ENCODE measurements at places on chromosomes 6 and 20.

GRCh38 chr20:17568972-17569521, 828 bp upstream of the DSTN start:
- peak; percentile 87 for DNase-seq

DNA sequence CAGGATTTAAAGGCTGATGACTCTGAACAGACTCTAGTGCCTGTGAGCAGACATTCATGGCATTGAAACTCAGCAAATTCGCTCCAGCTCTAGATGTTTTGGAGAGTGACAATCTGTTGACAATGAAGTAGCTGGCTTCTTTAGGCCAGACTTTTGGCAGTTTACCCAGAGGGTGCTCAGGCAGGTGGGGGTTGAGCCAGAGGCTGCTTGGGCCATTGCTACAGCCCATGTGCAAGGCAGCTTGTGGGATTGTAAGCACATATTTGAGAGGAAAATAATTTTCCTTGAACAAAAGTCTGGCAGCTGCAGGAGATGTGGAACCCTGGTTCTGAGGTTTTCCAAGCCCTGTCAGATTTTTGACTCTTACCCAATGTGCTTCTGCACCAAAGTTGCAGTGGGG, 311.6 kb downstream of the CDC5L start:
- DNase-seq: no peak

GRCh38 chr6:122408702-122409458, 9.4 kb downstream of the HSF2 start:
- no peak for DNase-seq

- no peak for DNase-seq
Measured at GRCh38 chr6:10624836-10625235, 69.6 kb downstream of the C6orf52 start.

DNA sequence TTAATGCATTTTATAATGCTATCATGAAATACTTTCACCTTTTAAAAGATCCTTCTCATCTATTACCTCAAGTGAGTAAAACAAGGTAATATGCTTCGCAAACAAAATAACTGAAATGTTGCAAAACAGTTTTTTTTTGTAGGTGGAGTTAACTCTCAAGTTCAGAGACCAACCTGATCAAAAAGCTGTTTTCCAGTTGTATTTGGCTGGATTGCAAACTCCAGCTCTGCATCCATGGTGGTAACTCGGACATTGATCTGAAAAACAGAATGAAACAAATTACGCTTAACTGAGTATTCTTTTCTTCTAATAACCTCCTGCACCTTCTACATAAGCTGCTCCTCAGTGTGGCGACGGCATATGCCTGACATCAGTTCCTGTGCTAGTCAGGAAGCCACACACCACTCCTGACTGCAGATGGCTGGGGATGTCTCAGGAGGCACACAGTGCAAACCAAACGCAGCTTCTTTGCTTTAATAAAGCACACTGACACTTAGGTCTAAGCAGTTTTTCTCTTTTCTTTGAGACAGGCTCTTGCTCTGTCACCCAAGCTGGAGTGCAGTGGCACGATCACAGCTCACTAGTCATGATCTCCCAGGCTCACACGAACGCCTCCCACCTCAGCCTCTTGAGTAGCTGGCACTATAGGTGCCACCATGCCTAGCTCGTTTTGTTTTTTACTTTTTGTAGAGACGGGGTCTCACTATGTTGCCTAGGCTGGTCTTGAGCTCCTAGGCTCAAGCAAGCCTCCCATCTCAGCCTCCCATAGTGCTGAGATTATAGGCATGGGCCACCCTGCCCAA, 29.9 kb downstream of the EZR start:
- DNase-seq: no peak

DNA sequence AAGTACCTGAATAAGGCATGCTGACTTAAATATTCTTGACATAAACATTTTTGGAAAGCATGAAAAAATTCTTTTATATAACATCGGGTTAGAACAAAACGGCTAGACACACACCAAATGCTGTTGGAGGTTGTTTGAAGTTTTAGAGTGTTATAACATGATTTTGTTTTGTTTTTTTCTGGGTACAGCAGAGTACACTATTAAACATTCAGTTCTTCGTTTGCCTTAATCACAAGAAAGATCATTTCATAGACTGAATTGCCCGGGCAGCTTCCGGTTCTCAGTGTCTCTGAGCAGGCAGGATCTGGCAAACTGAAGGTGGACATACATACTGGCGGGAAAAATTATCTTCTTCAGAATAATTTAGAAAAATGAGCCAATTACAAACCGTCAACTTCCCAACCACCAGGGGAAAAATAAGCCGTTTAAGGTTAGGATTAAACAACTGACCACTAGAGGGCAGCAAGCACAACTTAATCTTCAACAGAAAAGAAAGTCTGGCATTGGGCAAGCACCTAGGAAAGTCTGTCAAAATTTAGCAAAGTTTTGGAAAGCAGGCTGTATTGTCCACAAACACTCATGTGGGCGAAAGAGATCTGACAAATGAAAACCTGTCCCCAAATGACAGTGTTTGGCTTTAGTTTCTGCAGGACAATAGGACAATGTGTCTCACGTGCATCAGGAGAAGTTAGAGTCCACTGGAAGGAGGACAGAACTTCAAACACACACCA, 15.0 kb downstream of the ZNF217 start:
- DNase-seq: no peak

DNA sequence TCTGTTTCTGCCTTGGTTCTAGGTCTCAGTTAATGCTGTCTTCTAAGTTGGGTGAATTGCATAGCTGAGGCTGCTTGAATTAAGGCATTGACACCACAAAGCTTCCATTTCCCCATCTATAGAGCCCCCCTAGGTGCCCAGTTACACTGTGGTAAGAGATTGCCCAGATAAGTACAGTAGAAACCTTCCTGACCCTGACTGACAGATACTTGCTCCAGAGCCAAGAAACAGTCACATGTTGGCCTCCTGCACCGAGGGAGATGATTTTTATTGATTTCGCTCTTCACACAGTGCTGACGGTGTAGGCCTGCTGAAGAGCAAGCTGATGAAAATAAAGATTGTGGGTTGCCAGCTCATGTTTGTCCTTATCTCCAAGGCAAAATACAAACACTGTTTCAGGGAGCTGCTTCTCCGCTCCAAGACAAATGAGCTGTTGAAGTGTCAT, 67.9 kb downstream of the TRMT11 start:
- DNase-seq: no peak

DNA sequence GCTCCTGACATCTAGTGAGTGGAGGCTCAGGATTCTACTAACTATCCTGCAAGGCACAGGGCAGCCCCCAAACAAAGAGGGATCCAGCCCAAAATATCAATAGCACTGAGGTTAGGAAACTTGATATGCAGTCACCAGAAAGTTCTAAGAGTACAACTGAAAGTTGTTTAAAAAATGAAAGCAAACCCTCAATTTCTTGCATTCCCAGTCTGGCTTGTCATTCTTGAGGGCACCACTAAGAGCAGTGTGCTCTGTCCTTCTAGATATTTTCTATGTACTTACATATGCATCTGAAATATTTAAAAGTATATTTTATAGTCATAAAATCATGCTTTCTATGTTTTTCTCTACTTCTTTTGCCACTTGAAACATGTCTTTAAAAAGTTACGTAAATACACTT, 35.9 kb downstream of the CST8 start:
- no peak for DNase-seq

- DNase-seq: no peak
Measured at GRCh38 chr6:24231438-24231977, 105.5 kb downstream of the NRSN1 start.

DNA sequence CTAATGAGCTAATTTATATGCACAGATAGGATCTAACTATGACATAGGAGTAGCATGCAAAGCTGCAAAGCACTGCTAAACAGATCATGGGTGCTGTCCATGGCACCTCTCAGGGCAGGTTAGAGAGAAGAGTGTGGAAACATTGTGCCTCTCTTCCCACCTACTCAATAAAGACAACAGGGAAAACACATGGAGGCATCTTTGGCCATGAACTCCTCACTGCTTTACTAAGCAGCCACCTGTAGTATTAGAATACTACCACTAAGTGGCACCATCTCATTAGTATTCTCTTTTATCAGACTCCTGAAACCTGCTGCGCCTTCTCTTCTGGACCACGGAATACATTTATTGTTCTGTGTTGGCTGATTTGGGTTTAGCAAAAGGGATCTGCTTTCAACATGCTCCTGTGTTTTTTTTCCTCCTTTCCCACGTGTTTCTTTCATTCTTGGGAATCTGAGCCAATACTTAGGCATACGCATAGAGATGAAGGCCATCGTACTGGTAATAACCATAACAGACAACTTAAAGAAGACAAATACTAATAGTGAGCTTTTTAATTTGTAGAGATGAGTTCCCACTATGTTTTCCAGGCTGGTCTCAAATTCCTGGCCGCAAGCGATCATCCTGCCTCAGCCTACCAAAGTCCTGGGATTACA, 9.4 kb upstream of the HDDC2 start:
- DNase-seq: no peak

GRCh38 chr6:67883500-67884366, 751.3 kb upstream of the ADGRB3 start:
- DNase-seq: no peak

DNA sequence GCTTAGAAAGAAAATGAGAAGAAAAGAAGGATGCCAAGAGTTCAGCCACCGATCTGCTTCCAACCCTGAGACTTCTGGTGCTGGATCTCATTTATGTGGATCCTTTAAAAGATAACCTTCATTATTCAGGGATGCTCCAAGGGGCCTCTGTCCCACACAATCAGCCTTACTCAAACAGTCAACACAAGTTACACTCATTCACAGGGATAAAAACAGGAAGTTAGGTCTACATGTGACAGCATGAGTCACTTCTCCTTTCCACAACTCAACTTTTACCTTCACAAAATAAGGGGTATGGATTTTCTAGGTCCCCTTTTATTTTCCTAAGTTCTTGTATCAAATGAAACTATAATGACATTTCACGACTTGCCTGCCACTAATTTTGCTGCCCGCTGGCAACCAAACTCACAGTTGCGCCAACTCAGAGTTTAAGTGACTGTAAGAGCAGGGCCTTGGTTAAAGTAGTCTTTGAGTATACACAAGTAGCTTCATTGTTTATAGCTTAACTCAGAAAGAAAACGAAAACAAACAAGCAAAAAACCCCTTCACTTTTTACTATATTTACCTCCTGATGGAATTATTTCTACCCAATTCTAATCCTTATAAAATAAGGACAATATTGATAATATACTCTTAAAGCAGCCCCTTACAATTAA, 278.8 kb upstream of the RUNX2 start:
- DNase-seq: no peak

DNA sequence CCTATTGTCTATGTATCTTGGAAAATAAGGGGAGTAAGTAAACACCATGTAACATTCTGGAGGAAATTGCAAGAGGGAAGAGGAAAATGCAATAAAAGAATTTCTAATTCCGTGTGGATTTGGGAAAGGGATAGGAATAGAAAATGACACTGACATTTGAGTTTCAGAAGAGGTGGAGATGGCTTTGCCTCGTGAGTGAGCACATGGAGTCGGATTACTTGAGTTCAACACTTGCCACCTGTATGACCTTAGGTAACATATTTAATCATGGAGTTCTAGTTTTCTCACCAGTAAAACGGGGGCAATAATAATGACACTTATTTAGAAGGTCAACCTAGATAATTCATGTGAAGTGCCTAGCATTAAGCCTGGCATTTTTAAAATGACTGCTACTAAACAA, 10.8 kb upstream of the PBOV1 start:
- no peak for DNase-seq

GRCh38 chr6:118696271-118696670, 44.9 kb upstream of the CEP85L start:
- no peak for DNase-seq

GRCh38 chr6:53412751-53413150, 64.0 kb upstream of the ELOVL5 start:
- DNase-seq: no peak

DNA sequence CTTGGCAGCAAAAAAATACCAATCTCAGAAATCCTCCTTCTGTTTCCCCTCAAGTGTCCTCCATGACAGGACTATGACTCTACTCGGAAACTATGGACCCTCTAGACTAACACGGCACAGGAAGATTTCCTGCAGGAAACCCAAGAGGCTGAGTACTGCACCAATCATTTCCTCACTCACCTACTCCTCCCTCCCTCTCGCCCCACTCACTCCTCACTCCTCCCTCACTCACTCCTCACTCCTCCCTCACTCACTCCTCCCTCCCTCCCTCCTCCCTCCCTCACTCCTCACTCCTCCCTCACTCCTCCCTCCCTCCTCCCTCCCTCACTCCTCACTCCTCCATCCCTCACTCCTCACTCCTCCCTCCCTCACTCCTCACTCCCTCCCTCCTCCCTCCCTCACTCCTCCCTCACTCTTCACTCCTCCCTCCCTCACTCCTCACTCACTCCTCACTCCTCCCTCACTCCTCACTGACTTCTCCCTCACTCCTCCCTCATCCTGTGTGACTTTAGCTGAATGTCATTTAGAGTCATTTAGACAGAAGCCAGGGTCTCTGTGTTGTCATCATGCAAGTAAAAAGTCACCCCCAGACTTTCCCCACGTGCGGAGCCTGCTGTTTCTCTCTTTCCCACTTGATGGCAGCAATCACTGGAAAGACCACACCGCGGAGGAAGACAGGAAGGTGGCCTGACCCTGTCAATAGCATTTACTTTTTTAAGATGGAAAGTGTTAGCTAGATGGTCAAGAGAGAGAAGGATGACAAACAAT, 226.8 kb upstream of the PDE10A start:
- no peak for DNase-seq

- DNase-seq: no peak
Measured at GRCh38 chr20:20203784-20204183, 151.5 kb downstream of the CFAP61 start.

DNA sequence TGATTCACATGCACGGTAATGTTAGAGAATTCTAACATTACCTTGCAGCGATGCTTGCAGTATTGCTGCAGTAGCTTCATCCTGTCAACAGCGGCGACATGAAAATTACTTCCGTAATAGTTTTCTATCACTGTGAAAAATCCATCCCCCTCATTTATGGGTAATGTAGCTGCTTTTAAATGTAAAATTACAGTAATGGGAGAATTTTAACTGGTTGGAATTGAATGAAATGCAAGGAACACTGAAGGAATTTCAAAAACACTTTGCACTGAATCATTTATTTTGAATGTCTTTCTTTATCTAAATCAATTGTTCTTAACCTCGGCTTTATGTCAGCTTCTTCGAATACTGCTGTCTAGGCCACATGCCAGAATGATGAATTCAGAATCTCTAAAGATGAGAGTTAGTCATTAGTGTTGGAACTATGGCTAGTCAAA, 102.4 kb upstream of the HIVEP1 start:
- DNase-seq: no peak

GRCh38 chr6:107811591-107812218, 12.4 kb downstream of the SCML4 start:
- no peak for DNase-seq

- DNase-seq: no peak
Measured at GRCh38 chr20:9169409-9169808, 100.5 kb downstream of the PLCB4 start.

DNA sequence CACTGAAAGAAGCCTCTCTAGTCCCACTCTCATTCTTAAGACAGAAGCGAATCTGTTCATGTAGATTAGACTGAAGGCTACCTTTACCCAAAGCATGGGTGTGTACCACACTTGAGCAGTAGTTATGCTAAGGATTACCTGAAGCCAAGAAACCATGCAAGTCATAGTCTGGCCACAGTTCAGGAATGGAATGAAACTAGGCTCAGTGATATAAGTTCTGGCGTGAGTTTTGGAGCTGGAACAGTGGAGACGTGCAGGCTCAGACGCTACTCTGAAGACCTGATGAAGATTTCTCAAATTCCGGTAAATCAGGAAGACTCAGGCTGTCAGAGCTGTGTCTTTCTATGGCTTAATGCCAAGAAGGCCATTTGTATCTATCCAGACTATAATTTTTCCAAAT, 219.9 kb downstream of the HDGFL1 start:
- DNase-seq: no peak

Data from left ventricle myocardium inferior (tissue), 1 donor.